ENCODE measurements at places on chromosomes 12 and 14.

DNA sequence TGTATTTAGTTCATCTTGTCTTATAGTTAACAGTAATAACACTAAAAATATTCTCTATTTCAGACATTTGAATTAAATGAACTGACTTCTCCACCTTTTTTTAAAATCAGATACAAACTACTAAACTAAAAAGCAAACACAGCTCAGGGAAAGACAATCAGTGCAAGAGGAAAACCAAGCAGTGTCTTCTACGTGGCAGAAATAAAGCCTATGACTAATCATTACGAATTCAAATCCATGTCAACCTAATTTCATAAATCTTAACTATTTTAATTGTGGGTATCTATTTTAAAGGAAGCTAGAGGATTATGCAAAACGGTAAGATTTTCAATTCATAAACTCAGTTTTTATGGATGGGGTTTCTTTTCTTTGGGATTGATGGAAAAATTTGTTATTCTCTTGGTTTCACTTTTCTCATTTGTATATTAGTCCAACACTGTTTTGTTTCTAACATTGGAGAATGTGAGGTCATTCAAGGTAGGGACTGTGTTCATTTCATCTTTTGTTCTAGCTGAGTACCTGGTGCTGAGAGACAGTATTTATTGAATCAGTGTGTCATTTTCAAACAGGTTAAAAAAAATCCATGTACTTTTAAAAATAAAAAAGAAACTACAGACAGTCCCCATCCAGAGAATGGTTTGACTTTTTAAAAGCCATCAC is 12.8 kb upstream of the PALS1 start:
- peak; percentile 43 for DNase-seq

GRCh38 chr12:1616233-1617066 is 12.6 kb upstream of the WNT5B start:
- DNase-seq: no peak

- peak; percentile 47 for DNase-seq
Measured at GRCh38 chr12:28191051-28192048, 1.1 kb downstream of the CCDC91 start.

- no peak for DNase-seq
Measured at GRCh38 chr12:47573146-47573659, 132.6 kb downstream of the RPAP3 start.
